ENCODE measurements at places on chromosomes 4 and X.

- DNase-seq: peak; percentile 24
These were observed 92.5 kb upstream of the EDA2R start for GRCh38 chrX:66731398-66731797.

GRCh38 chr4:28148221-28148620, 1287.6 kb downstream of the STIM2 start:
- DNase-seq: no peak

- DNase-seq: no peak
These were observed 54.9 kb downstream of the STOX2 start for GRCh38 chr4:183960046-183960420.

DNA sequence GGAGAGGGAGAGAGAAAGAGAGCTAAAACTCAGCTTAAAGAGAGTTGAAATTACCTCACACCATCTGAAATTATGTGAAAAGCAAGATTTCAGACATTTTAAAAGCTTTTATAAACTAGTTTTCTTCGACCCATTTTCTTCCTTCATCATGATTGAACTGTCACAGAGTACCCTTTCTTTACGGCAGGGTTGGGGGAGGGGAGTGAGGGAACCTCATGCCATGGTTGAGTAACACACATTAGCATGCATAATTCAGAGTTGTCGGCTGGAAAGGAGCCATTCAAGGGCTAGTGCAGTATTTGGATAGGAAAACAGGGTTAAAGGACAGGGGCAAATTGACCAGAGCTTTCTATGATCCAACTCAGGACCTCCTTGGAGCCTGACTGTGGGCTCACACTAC, 46.2 kb downstream of the PCDH19 start:
- DNase-seq: no peak
